ENCODE measurements at places on chromosomes 7 and 10. TPM values are rescaled to one million over a fixed set of nuclear protein-coding genes. Genes with fewer than 3 reads are reported as not detected.

SPDYE8 gene
- not detected for total RNA-seq

NPFFR1 gene
- total RNA-seq = not detected

SPDYE9 gene
- total RNA-seq = not detected

CALHM2 gene
- 10.1 TPM for total RNA-seq

CC2D2B gene
- total RNA-seq = 2.2 TPM

SLC26A3 gene
- not detected for total RNA-seq

NXPH1 gene
- total RNA-seq = not detected

PRSS2 gene
- not detected for total RNA-seq

TRIM74 gene
- total RNA-seq = 1.7 TPM

STK31 gene
- total RNA-seq = 0.21 TPM

PLPP4 gene
- total RNA-seq = not detected

COL17A1 gene
- 130 TPM for total RNA-seq

ADAM22 gene
- 16.7 TPM for total RNA-seq

CHAT gene
- not detected for total RNA-seq

All from tongue (tissue), 3 donors.